ENCODE measurements at places on chromosomes 6 and 20.

DNA sequence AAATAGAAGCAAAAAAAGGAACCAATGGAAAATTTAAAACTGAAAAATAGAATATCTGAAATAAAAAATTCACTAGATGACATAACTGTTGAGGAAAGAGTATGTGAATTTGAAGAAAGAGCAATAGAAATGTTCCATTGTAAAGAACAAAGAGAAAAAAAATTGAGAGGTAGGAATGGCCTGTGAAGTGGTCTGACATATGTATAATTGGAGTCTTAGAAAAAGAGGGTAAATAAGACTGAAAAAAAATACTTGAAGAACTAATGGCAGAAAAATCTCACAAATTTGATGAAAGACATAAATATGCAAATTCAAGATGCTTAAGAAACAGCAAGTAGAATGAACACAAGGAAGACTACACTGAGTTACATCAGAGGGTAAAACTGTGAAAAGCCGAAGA lies 93.4 kb downstream of the QKI start:
- DNase-seq: no peak

- no peak for DNase-seq
These were observed 28.5 kb upstream of the MRPS18A start for GRCh38 chr6:43716099-43716498.

GRCh38 chr20:25051386-25052155 lies 6.4 kb downstream of the ACSS1 start:
- DNase-seq: no peak

DNA sequence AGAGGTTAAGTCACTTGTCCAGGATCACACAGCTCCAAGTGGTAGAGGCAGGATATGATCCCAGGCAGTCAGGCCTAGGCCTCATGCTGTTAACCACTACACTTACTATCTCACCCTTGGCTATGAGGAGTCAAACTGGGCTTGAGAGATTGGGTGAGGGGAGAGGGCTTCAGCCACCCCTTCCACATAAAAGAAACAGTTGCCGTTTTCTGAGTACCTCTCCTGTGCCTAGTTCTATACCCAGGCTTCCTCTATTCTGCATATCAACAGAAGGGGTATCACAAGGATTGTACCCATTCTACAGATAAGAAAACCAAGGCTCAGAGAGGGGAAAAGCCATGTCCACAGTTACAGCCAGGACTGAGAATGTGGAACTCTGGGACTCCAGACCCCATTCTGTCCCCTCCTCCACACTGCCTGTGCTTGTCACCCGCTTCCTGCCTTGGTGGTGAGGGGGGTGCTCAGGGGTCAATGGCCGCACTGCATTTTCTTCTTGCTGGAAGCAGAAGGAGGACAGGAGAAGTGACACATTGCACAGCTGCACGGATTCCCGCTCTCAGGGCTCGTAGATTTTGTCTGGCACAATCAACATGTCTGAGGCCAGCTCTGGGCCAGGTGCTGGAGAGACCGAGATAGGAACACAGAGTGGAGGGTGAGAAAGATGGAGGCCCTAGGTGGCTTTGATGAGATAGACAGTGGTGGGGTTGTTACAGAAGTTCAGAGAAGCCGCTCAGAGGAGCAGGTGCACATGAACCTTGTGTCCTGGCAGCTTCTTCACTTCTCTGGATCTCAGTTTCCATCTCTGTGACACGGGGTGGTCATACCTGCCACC lies 108.4 kb upstream of the PTPN1 start:
- no peak for DNase-seq

Measured in stimulated activated CD4-positive, alpha-beta T cell treated with anti-CD3 and anti-CD28 coated beads, Interleukin-1b, Interleukin-23, amount 100 ng/mL, for 4 hours (primary cell).